Pulmonary artery endothelial cell (primary cell): ENCODE measurements at places on chromosomes 3 and 15. TPM values are rescaled to one million over a fixed set of nuclear protein-coding genes. Genes with fewer than 3 reads are reported as not detected.

Gene ZMYND10
- total RNA-seq, result 0.13 and 0.35 TPM in 2 replicates

DNA sequence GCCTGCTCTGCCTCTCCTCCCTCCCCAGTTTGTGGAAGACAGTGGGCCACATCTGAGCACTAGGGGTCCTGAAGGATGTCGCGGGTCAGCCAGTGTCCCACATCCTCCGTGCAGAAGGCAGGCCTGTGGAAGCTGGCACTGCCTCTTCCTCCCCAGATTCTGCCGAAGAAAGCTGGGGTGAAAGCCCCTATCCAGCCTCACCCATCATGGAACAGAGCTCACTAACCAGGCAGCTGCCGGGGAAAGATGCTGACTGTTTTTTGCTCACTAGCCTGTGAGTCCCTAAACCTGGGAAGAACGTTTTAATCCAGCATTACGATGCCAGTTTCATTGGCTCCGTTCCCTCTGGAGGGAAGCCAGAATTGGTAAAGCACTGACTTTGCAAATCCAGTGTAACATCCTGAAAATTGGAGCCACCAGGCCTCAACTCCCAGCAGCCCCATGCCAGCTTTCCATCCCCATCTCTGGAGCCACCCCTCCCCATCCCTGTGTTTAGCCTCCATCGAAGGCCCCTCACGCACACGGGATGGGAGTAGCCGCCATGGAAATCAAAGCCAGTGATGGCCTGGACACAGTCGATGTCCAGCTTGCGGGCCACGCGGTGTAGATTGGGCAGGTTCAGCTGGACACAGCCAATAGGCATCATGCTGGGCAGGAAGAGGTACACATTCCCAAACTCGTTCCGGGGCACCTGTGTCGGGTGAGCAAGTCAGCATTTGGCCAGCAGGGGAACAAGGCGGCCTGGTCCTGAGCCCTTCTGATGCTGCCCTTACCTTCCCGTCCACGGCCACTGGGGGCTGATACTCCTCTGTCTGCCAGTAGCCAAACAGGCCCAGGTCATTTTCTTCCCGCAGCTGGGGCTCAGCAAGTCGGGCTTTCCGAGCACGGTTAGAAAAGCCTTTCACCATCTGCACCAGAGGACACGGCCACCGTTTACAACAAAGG is 23.5 kb downstream of the TMEM43 start:
- DNase-seq, result no peak

- DNase-seq, result no peak
Observed at GRCh38 chr3:185779461-185779860, 45.4 kb downstream of the IGF2BP2 start.

- no peak for DNase-seq
Observed at GRCh38 chr15:38058596-38059075, 124.2 kb downstream of the TMCO5A start.

DNA sequence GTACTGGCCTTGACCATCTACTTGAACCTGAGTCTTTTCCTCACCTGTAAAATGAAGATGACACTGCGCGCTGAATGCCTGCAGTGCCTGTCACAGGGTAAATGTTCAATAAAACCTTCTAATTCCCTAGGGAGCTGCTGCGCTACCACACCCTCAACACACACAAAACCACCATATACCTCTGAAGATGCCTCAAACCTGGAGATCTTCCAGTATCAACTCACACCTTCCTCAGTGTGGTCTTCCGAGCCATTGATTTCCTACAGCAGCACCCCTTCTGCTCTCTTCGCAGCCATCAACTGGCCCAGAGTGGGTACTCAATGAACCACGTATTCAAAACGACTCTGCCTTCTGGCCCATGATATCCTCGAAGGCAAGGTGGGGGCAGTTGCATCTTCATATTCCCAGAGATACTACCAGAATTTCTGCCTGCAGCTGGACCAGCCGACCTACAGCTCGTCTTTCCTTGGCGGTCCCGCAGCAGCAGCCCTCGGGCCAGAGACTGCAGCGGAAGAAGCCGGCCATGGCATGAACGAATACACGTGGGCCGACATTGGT is 695 bp downstream of the RPL32 start:
- no peak for DNase-seq

Gene XYLB
- total RNA-seq, result 3.7 and 3.9 TPM in 2 replicates

Gene AMIGO3
- total RNA-seq, result not detected in 2 replicates

GRCh38 chr15:87761736-87762509 is 494.6 kb downstream of the NTRK3 start:
- DNase-seq, result no peak

Gene COL8A1
- total RNA-seq, result 251 and 873 TPM in 2 replicates

Gene SERPINI1
- total RNA-seq, result 0.33 and 0.78 TPM in 2 replicates

DNA sequence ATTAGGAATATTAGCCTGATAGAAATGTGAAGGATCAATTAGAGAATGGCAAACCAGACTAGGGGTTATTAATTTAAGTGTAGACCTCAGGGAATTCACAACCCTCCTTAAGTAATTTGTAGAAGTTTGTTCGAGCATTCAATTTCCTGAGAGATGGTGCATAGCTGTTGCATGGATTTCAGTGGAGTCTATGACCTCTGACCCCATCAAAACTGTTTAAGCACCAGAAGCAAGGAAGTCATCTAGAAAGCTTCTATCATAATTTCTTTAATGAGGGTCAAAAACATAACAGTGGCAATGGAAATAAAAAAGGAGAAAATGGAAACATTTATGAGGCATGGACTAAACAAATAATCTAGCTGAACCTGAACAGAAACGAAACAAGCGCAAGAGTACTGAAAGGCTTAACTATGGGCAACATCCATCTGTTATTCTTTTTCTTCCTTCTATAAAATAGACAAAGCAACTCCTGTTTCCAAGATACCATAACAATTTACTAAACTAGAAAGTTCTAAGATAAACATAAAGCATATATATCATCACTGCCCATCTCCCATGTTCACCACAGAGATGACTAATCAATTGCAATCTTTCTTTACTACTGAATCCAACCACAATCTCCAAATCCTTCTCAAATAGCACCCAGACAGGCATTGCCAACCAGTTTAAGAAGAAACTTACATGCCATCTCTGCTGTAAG is 151.4 kb downstream of the THRB start:
- no peak for DNase-seq
